Calu3 (cell line): ENCODE measurements at places on chromosomes 7 and 10.
A peak's percentile ranks its signal among the peaks of the same experiment; 100 is the strongest.

DNA sequence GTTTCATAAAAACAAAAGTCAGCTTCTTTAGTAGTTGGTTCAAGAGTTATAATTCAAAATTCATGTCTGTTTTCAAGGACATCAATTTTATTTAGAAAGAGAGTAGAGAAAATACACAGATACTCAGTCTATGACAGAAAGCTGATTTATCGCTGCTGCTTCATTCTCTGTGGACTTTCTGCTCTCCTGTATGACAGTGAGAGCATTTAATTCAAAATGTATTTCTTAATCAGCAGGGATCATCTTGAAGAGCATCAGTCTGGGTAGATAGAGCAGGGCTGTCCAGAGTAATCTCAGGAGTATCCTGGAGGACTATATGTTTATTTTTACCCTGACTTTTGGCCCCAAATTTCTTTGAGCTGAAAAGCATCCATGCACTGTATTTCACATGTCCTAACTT is 1676.7 kb downstream of the REEP3 start:
- no peak for DNase-seq

GRCh38 chr10:24288581-24288980 is 79.6 kb downstream of the KIAA1217 start:
- no peak for DNase-seq

DNA sequence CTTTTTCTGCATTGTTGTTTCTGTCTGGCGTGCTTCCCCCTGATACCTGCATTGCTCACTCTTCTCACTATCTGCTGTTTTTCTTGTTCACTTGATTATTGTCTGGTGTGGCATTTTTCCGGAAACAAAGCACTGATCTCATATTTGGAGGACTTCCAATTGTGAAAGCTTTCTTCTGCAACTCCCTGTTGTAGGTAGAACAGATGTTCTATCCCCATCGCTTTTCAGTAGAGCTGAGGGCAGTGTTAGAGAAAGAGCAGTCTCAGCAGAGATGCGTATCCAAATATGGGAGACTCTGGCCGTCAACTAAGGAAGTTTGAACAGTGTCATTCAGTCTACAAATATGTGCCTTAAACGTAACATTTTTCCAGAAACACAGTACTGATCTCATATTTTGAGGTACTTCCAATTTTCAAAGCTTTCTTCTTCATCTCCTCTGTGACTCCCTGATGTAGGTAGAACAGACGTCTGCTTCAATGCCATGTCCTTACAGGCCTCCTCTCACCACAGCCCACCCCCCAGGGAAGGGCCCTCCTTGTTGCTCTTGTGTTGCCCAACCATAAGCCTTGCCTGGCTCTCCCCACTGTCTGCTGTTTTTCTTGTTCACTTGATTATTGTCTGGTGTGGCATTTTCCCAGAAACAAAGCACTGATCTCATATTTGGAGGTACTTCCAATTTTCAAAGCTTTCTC is 27.1 kb upstream of the GJD4 start:
- no peak for DNase-seq

DNA sequence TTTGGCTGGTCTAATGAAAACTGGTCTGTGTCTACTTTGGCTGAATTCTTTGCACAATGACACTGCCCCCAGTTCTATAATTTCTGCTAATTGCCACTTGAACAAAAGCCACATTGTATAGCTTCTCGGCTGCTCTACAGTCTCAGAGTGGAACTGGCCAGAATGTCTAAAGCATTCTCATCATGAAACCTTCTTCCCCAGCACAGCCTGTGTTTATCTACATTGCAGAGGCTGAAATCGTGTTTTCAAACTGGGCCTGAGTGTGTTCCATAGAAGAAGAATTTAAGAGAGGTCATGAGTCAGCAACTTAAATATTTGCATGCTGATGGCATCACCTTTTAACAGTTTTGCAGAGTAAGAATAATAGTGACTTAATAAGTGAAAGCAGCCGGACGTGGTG is 177.2 kb downstream of the BUB3 start:
- DNase-seq = no peak

- no peak for DNase-seq
Observed at GRCh38 chr7:121876656-121877500, 3.9 kb downstream of the PTPRZ1 start.

DNA sequence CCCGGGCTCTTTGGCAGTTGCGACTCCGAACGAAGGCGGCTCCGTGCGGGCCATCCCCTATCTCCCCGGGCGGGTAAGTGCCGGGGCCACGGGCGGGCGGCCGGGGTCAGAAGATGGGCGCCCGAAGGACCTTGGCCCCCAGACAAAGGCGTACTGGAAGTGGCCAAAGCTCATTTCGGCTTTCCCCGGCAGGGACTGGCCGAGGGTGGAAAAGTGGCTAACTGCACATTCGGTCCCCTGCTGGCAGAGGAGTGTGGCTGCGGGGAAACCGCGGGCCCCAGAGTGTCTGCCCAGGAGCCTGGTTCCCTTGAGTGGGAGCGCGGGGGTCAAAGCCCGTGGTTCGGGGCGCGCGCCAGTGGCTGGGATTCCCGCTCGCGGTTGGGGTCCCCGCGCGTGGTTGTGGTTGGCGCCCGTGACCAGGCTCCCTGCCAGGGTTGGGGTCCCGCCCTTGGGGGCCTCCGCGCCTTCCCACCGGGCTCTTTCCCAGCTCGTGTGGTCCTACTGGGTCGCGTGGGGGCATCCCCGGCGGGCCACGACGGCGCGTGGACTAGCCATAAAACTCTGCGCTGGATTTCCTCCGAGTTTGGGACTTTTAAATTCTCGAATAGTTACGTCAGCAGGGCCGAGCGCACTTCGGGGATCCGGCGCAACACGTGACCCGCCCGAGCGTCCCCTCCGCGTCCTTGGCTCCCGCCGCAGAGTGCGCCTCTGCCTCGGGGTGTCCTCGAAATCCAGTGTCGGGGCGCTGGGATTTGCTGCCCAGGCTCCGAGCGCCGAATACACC is 124.4 kb downstream of the TACC2 start:
- peak; percentile 74 for DNase-seq

DNA sequence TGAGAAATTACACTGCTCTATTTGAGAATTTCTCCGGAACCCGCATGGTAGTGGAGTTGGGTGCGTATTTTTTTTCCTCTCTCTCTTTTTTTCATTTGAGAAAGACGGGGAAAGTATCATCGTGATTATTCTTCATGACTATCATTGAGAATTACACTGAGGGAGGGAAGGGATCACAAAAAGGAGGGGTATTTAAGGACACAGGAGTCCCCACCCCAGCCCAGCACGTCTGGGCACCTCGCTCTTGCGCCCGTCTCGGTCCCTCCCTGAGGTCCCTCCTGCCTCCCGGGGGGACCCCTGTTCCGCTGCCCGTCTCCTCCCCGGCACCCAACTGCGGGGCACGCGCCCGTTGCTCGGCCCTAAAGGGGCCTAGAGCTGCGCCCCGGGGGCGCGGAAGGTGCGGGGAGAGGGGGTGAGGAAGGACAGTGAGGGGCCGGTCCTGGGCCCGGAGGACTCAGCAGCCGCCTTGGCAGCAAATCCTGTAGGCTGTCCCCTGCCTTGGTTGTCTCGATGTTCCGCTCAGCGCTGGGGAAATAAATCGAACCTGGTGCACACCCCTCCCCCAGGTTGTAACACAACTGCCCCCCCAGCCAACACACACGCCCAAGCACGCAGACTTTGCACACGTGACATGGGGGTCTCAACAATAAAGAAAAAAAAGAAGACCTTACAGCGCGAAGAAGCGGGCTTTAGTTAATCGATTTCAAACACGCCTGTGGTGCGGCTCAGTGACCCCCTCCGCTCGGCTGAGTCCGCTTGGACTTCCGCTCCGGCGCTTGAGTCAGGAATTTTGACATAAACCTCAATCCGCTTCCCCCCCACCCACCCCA is 18.6 kb upstream of the GATA3 start:
- DNase-seq = no peak

DNA sequence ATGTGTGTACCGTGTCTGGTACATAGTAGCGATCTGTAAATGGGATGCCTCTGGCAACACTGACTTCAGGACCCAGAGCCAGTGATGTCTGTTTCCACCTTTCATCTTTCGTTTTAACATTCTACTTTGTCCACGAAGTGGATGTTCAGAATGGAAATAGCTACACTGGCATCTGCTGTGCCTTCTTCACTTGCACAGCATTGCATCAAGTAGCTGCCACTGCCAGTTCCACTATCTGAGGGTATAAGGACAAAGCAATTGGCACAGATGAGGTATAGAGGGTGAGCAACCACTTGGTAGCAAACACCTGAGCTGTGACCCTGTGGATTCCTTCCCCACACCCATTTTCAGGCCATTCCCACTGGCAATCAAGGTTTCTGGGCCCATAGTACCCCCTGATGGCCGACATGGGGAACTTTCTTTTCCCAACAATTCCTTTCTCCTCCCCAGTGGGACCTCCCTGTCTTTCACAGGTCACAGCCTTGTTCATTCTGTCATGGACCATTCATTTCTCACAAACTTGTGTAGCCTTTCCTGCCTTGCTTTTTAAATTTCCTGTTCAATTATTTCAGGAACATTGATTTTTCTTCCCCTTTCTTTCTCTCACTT is 4.0 kb downstream of the ITGA8 start:
- DNase-seq = no peak

DNA sequence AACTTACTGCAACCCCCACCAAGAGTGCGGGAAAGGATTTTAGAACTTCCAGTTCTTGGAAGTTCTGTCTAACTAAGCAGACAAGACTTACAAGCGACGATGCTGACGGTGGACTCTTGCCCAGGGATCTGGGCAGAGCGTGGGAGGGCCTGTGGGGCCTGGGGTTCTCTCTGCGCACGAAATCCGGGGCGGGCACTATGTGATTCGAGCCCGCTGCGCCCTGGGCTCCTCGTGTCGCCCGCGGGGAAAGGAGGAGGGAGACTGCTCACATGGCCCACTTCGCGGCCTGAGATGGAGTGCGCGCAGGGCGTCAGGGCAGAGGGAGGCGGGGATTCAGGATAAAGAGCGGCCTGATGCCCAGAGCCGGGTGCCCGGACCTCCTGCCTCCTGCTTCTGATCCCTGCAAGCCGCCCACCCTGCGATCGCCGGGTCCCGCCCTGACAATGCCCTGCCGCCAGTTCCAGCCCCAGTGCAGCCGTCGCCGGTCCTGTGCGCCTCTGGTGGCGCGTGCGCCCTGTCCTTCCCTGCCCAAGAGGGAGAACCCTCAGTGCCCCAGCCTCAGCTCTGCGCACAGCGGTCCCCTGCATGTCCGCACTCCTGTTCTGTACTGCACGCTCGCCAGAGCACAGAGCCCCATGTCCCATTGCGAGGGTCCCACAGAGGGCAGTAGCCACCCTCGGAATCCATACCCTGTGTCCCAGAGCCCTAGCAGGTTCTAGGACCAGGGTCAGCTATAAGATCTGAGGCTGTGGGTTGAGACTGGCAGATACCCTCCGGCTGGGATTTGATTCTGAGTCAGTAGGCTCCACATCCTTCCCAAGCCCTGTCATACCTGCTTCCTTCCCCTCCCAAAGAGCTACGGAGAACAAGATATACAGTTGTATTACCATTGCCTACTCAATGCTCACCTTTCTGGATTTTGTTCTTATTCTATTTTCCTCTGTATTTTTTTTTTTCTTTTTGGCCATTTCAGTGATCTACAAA is 99.4 kb upstream of the TMEM106B start:
- peak; percentile 69 for DNase-seq
